ENCODE measurements at places on chromosomes 5 and 9.

- peak; percentile 51 for DNase-seq
Measured at GRCh38 chr5:160463740-160464465, 42.2 kb downstream of the PTTG1 start.

DNA sequence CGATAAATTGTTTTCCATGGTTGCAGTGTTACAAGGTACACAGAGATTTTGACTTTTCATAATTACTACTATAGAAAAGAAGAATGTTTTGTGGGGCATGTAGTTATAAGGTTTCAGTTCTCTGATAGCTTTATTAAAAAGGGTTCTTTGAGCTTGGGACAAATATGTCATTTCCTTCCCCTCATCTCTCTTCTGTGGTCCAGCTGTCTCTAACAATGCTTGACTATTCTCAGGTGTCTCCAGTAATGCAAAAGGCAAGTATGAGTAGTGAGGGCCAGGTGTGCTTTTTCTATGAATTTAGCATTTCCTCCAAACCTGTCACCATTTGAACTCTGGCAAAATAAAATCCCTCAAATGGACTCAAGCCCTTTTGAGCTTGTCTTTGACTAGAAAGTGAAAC, 84.3 kb downstream of the SLF1 start:
- no peak for DNase-seq

DNA sequence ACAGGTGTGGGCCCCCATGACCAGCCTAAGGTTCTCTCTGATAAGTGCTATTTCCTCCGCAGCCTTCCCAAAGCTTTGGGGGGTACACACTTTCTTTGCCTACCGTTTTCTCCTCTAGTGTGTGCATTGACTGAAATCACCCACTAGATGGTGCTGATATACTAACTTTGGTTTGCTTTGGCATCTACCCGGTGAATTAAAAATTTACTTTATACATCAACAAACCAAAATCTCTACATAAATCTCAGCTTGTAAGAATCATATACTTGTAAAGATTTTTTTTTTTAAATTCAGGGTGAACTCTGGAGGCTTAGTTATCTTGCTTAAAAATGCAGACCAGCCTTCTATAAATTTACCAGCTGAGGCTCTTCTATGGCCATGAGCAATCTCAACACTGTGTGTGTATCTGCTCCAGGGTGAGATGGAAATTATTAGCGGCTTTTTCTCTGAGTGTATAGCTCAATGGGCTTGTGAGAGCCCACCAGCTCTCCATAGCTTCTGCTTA, 475.7 kb upstream of the TNC start:
- DNase-seq, result peak; percentile 32

GRCh38 chr5:138770977-138771376, 17.8 kb downstream of the CTNNA1 start:
- DNase-seq, result no peak

GRCh38 chr9:133845440-133845839, 107.3 kb upstream of the SARDH start:
- peak; percentile 24 for DNase-seq

DNA sequence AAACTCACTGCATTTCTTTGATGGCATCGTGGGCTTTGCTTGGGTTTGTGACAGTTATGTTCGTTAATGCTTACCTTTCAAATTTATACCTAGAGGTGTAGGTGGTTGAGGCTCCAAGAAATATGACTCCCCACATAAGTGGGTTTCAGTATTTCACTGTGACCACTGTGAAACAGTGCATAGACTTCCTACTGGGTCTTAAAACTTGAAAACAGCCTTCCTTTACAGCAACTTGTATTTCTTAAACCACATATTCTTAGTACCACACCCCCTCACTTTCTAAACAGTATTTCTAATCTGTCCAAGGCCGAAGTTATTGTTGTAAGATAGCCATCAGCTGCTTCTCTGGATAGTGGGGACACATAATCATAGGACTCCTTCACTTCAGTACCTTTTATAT, 48.3 kb downstream of the TMEFF1 start:
- no peak for DNase-seq

GRCh38 chr9:136052472-136052880, 42.6 kb downstream of the NACC2 start:
- DNase-seq, result no peak

DNA sequence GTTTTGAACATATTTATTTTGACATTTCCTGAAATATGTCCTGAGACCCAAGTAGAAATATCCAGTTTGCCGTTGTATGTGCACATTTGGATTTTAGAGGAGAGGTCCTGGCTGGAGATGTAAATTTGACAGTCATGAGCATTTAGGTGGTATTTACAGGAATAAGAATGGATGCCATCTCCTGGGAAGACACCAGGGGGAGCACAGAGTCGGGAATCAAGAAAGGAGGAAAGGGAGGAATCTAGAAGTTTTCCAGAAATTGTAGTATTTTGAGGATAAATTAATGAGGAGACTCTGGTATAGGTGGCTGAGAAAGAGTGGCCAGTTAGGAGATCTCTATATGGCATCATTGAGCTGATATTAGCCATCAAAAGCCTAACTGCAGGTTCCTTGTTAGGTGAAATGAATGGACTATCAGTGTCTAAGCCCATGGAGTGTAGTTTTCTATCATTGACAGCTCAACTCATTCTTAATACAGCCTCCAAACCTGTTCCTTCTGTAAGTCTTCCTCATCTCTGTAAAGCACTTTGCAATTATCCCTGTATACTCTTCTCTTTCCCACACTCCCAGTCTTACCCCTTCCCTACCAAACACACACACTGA, 7.2 kb downstream of the GAPT start:
- peak; percentile 35 for DNase-seq

GRCh38 chr5:57538341-57538955, 55.8 kb upstream of the ACTBL2 start:
- no peak for DNase-seq

GRCh38 chr5:177501874-177502678, 4.7 kb upstream of the PDLIM7 start:
- DNase-seq, result no peak

GRCh38 chr5:139474890-139475791, 4.3 kb downstream of the SMIM33 start:
- peak; percentile 98 for DNase-seq

Measured in NB4 (cell line).